Breast epithelium (tissue), 4 donors: ENCODE measurements at places on chromosomes 13 and 19. TPM values are rescaled to one million over a fixed set of nuclear protein-coding genes. Genes with fewer than 3 reads are reported as not detected.

Gene ICAM5
- total RNA-seq: 1.8 TPM

Gene ANKRD24
- total RNA-seq: 3.2 TPM

DNA sequence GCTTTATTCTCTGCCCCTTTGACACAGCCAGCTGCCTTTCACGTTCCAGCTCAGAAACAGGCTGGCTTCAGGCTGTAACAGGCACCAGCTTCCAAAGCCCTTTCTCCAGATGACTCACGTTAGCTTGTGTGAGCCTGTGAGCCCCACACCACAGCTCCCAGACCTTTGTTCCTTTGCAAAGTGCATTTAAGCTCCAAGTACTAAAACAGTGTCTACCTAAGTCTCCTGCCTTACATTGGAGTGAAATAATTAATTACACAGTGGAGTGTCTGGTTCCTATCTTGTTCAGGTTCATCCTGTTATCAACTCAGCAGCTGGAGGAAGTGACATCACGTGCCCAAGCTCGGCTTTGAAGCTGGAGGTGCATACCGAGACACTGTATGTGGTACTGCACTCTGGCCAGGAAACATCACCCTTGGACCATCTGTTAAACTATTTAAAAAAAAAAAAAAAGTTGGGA, 475.8 kb downstream of the FOXO1 start:
- H3K27ac ChIP-seq: peak overlapping the region; percentile 80
- no peaks in the 10 kb centered on the region for H3K36me3 ChIP-seq
- H3K27me3 ChIP-seq: no peaks in the 10 kb centered on the region
- H3K4me3 ChIP-seq: no peak overlapping the region
- DNase-seq: peak; percentile 75
- H3K4me1 ChIP-seq: peaks cover 6% of the 10 kb centered on the region

DNA sequence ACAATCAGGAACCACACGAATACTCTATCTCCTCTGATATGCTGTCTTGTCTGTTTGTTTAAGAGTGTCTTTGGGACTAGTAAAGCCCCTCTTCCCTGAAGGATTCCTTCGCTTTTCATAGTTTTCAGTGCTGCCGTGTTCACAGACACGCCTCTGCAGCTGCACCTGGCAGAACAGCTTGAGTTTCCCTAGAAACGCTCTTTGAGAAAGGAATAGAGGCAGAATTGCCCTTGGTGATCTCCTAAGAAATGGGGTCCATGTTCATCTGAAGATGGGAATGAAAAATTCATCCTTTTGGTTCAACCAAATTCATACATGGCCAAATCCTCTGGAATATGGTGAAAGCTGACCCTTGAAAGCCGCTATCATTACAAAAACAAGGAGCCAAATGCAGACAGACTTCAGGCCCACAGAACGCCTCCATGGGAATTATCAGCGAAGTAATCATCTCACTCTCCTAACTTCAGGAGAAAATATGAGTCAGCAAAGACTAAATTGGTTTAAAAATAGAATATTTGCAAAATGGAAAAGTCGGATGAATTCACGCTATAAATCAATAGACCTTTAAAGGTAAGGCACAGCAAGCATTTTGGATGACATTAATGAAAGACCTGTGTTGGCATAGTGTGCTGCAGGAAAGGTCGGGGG, 5.5 kb downstream of the SACS start:
- H3K4me3 ChIP-seq: peak overlapping the region; percentile 9
- H3K36me3 ChIP-seq: no peaks in the 10 kb centered on the region
- peak overlapping the region; percentile 73 for H3K27ac ChIP-seq
- no peaks in the 10 kb centered on the region for H3K27me3 ChIP-seq
- no peaks in the 10 kb centered on the region for H3K4me1 ChIP-seq

GRCh38 chr13:24223341-24224231, 63.1 kb downstream of the SPATA13 start:
- no peak for DNase-seq
- H3K4me3 ChIP-seq: no peak overlapping the region
- H3K4me1 ChIP-seq: no peaks in the 10 kb centered on the region
- H3K36me3 ChIP-seq: no peaks in the 10 kb centered on the region

- H3K27me3 ChIP-seq: no peaks in the 10 kb centered on the region
- H3K4me3 ChIP-seq: no peak overlapping the region
- DNase-seq: no peak
- H3K27ac ChIP-seq: no peak overlapping the region
- no peaks in the 10 kb centered on the region for H3K36me3 ChIP-seq
Observed at GRCh38 chr13:80361883-80362327, 21.0 kb upstream of the SPRY2 start.

GRCh38 chr13:40063703-40064102, 408.2 kb downstream of the COG6 start:
- H3K27ac ChIP-seq: peak overlapping the region; percentile 1
- no peak for DNase-seq
- no peaks in the 10 kb centered on the region for H3K27me3 ChIP-seq
- no peaks in the 10 kb centered on the region for H3K36me3 ChIP-seq
- no peak overlapping the region for H3K4me3 ChIP-seq

GRCh38 chr13:46176756-46177155, 5.2 kb downstream of the LCP1 start:
- no peaks in the 10 kb centered on the region for H3K36me3 ChIP-seq
- no peak overlapping the region for H3K27ac ChIP-seq
- no peak overlapping the region for H3K4me3 ChIP-seq

Gene C3
- total RNA-seq: 1,298 TPM

DNA sequence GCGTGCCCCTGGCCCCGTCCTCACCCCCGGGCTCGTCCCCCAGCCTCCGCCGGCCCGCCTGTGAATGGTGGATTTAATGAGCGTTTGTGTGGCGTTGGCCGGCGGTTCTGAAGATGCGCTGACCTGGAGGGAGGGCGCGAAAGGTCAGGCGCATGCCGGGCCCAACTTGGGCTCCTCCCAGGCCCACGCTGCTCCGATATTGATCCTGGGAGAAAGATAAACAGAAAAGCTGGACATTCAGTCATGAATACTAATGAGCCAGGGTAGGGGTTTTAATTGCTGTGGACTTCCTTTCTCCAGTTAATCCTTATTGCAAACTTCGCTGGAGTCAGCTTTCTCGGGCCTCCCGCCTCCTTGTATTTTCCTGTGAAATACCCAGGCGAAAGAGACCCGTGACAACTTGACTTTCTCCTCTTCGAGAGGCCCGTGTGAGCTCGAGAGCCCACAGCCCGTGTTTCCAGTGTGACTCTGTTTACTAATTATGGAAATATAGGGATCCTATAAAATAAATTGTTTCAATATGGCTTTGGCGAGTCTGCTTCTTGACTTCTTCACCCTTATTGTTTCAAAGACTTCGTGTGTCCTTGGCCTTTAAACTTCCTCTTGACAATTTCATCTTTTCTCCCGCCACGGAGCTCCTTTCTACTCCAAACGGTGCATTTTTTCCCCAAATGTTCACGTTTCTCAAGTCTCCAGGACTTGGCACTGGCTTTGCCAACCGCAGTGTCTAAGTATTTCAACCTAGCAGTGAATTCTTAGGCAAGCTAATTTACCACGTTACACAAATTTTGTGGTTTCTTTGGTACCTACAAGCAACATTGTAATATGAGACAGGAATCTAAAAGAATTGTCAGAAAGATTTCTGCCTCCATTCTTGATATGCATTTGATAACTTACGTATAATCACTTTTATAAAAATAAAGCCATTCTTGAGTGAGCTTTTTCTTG, 10.5 kb downstream of the ZIC2 start:
- H3K36me3 ChIP-seq: no peaks in the 10 kb centered on the region
- H3K27me3 ChIP-seq: peaks cover 100% of the 10 kb centered on the region
- no peak overlapping the region for H3K4me3 ChIP-seq
- no peak overlapping the region for H3K27ac ChIP-seq
- H3K4me1 ChIP-seq: no peaks in the 10 kb centered on the region

GRCh38 chr19:1433119-1434039, 4.8 kb upstream of the RPS15 start:
- no peak for DNase-seq
- peak overlapping the region; percentile 75 for H3K27ac ChIP-seq
- H3K4me1 ChIP-seq: peaks cover 4% of the 10 kb centered on the region
- peaks cover 11% of the 10 kb centered on the region for H3K36me3 ChIP-seq

DNA sequence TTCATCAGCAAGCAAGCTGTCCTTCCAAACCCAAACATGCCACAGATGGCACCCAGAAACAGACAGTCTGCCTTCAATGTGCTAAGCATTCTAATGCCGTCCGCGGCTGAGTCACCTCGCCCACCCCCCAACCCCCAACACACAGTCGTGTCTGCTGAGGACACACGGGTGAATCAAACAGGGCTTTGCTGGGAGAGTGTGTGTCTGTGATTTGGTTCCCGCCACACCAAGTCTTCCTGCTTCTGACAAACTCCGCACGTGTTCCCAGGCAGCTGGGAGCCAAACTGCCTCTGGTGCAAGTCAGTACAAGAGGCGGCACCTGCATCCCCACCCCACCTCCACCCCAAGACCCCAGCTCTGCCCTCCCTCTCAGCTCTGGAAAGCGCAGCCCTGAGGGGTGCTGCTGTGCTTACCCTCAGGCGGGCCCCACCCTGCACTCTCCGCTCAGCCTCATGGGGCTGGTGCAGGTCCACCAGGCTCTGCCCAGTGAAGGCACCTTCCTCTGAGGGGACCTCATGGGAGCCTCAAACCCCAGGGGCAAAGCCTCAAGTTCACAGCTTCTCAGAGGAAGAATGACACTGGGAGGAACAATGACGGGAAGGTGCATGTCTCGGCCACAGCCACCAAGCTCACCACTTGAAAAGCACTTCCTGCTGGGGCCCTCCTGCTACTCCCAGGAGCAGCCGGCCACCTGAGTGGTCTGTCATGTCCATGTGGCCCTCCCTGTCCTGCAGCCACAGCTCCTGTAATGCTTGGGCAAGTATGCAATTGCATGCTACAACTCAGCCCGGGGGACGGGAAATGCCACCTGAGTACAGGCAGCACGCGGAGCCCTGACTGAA, 15.0 kb upstream of the SLC35E1 start:
- no peak for DNase-seq
- no peaks in the 10 kb centered on the region for H3K27me3 ChIP-seq
- no peak overlapping the region for H3K4me3 ChIP-seq
- peak overlapping the region; percentile 25 for H3K27ac ChIP-seq
- no peaks in the 10 kb centered on the region for H3K36me3 ChIP-seq
